ENCODE measurements at places on chromosomes 13 and 19. TPM values are rescaled to one million over a fixed set of nuclear protein-coding genes. Genes with fewer than 3 reads are reported as not detected.

The DNAJC3 gene
- 20.8 TPM for total RNA-seq

The LENG9 gene
- total RNA-seq = 6.0 TPM

The ZNF440 gene
- 9.5 TPM for total RNA-seq

The ZNF709 gene
- total RNA-seq = 1.6 TPM

The FGF21 gene
- not detected for total RNA-seq

The ERICH4 gene
- total RNA-seq = not detected
